ENCODE measurements at places on chromosomes 2 and 18. TPM values are rescaled to one million over a fixed set of nuclear protein-coding genes. Genes with fewer than 3 reads are reported as not detected.

DNA sequence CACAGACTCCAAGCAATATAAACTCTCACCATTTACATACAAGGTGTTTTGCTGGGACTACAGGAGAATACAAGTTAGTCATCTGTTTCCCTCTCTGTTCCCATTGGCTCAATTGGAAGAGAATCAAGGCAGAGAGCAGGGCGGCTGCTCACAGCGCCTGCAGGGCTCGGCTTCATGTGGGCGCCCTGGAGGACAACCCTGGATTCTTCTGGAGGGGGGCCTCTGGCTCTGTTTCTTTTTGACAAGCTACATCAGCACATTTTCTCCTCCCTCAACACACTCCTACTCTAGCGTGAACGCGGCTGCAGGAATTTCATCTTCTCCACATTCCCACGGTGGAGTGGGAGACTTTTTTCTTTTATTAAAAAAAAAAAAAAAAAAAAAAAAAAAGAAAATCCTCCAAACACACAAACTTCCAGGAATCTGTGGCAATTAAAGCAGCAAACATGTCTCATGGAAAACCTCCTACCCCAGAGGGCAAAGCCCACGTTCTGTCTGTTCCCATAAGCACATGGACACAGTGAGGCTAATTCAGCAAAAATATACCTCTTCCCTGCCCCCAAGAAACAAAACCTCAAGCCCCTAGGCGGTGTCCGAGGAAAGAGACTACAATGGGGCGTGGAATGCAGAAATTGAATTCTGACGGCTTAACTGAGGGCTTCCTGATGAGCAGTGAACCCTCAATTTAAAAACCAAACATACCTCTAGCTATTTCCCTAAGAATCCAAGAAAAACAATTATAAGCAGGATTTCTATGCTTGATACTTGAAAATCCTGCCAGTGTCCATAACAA, 50.6 kb downstream of the PARD6G start:
- DNase-seq, result no peak
- H3K4me1 ChIP-seq, result no peaks in the 10 kb centered on the region
- H3K27me3 ChIP-seq, result peaks cover 4% of the 10 kb centered on the region
- no peaks in the 10 kb centered on the region for H3K36me3 ChIP-seq

DNA sequence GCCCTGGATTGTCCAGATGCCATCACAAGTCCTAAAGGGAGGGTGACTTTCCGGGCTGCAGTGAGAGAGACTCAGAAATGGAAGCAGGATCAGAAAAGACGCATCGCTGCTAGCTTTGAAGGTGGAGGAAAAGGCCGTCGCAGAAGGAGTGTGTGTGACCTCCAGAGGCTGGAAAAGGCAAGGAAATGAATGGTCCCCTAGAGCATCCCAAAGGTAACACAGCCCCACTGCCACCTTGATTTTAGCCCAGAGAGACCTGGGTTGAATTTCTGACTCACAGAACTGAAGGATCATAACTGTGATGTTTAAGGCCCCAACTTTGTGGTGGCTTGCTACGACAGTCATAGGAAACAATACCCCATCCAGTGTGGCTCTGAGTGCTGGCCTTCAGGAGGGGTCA, 8.6 kb upstream of the NCK2 start:
- H3K27ac ChIP-seq, result no peak overlapping the region
- H3K36me3 ChIP-seq, result no peaks in the 10 kb centered on the region
- no peak for DNase-seq
- no peak overlapping the region for H3K4me3 ChIP-seq
- peaks cover 59% of the 10 kb centered on the region for H3K4me1 ChIP-seq

GRCh38 chr2:236772220-236772837, 202.7 kb downstream of the ACKR3 start:
- no peak for DNase-seq
- no peaks in the 10 kb centered on the region for H3K27me3 ChIP-seq
- no peaks in the 10 kb centered on the region for H3K4me1 ChIP-seq

- no peak overlapping the region for H3K4me3 ChIP-seq
- H3K4me1 ChIP-seq, result no peaks in the 10 kb centered on the region
- no peaks in the 10 kb centered on the region for H3K27me3 ChIP-seq
- no peak for DNase-seq
- H3K36me3 ChIP-seq, result no peaks in the 10 kb centered on the region
Measured at GRCh38 chr2:124437811-124438210, 412.7 kb downstream of the CNTNAP5 start.

CCDC68 gene
- not detected for total RNA-seq

STPG4 gene
- total RNA-seq, result not detected

SF3B1 gene
- 529 TPM for total RNA-seq

FN1 gene
- total RNA-seq, result 0.41 TPM

FSIP2 gene
- 0.96 TPM for total RNA-seq

All from CD4-positive, alpha-beta T cell (primary cell).